Suprapubic skin (tissue), 4 donors: ENCODE measurements at places on chromosomes 4 and X.

DNA sequence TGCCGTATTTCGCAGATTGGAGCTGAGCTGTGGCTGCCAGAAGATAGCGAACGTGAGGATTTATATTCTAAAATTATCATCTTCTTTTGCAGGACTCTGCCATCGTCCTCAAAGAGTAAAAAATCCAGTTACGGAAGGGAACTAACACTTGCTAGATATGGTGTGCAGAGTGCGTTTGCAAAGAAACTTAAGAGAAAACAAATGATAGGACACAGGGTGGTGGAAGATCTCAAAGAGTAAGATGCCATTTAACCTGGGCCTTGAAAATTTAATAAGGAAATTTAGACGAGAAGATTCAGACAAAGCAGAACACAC, 566 bp downstream of the LARP7 start:
- H3K36me3 ChIP-seq: no peaks in the 10 kb centered on the region
- no peak for DNase-seq
- H3K27ac ChIP-seq: peak overlapping the region; percentile 94
- H3K4me1 ChIP-seq: peaks cover 21% of the 10 kb centered on the region

- H3K4me1 ChIP-seq: peaks cover 44% of the 10 kb centered on the region
- no peak overlapping the region for H3K4me3 ChIP-seq
- DNase-seq: no peak
- H3K27ac ChIP-seq: no peak overlapping the region
- peaks cover 14% of the 10 kb centered on the region for H3K36me3 ChIP-seq
Measured at GRCh38 chr4:723751-724530, 18.3 kb downstream of the PCGF3 start.

DNA sequence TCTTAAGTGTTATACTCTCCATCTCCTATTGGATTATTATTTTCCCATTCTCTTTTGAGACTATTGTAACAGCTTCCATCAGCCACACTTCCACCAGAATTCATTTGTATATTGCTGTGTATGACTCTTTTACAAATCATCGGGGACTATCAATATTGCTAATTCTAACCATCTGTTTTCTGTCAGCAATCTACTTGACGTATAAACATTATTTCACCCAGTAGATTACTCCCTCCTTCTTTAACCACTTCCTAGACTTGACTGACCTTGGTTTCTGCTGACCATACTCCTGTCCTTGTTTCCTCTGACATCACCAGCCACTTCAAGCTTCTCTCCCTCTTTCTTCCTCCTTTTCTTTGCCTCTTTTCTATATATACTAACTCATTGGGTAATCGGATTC, 402.9 kb downstream of the PCDH18 start:
- H3K4me3 ChIP-seq: no peak overlapping the region
- no peak for DNase-seq
- no peak overlapping the region for H3K27ac ChIP-seq
- H3K27me3 ChIP-seq: no peaks in the 10 kb centered on the region
- H3K4me1 ChIP-seq: no peaks in the 10 kb centered on the region

GRCh38 chr4:150773729-150774449, 191.9 kb downstream of the MAB21L2 start:
- H3K27ac ChIP-seq: no peak overlapping the region
- H3K27me3 ChIP-seq: no peaks in the 10 kb centered on the region
- no peaks in the 10 kb centered on the region for H3K4me1 ChIP-seq
- H3K36me3 ChIP-seq: no peaks in the 10 kb centered on the region
- no peak for DNase-seq

DNA sequence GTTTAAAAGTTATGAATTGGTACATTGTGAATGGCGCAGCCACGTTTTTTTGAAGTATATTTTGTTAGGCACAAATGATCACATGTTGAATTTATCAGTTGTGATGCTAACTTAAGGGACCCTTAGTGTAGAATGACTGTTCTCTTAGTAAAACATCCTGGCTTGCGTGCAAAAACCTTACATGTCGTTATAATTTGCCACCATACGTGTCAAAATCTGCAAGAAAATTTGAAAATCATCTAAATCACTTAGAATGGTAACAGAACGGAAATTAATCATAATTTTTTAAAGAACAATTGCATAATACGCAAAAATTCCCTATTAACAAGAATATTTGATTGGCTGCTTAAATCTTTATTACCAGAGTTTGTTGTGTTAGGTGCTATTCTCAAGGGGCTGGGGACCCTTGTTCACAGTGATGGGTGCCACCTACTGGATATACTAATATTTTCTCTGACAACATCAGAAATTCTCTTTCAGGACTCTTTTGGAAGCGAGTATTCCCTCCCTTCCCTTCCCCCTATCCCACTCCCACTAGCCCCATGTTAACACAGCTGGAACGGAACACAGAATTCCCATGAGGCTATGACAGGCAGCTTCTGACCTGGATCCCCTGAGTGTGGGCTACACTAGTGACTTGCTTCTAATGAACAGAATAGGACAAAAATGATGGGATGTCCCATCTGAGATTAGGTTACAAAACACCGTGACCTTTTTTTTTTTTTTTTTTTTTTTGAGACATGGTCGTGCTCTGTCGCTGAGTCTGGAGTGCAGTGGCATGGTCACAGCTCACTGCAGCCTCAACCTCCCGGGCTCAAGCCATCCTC, 71.8 kb downstream of the SUPT20HL2 start:
- no peak for DNase-seq
- H3K27me3 ChIP-seq: no peaks in the 10 kb centered on the region
- no peak overlapping the region for H3K27ac ChIP-seq
- no peak overlapping the region for H3K4me3 ChIP-seq

DNA sequence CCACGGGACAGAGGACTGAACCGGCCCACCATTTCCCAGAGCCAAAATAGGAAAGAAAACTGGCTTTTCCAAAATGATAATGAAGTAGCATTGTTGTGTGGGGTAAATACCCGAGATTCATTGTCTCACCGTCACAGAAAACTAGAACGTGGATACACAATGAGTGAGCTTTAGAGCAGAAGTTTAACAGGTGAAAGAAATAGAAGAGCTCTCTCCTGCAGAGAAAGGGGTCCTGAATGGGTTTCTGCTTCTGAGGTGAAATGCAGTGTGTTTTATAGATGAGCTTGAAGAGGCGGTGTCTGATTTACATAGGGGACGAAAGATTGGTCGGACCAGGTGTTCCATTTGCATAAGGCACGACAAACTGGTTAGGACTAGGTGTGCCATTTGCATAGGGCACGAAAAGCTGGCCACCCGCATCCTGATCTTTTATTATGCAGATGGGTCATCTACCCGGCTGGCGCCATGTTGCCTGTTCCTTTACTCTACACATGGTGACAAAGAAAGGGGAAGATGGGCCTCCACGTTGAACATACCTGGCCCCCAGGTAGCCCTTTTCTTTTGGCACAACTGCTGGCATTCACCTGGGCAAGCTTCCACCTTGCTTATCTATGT, 118.1 kb downstream of the ATXN3L start:
- DNase-seq: no peak
- no peak overlapping the region for H3K27ac ChIP-seq
- H3K36me3 ChIP-seq: no peaks in the 10 kb centered on the region

- peaks cover 8% of the 10 kb centered on the region for H3K27me3 ChIP-seq
- H3K4me1 ChIP-seq: peaks cover 13% of the 10 kb centered on the region
- H3K27ac ChIP-seq: no peak overlapping the region
- H3K36me3 ChIP-seq: no peaks in the 10 kb centered on the region
- H3K4me3 ChIP-seq: no peak overlapping the region
Measured at GRCh38 chr4:186719925-186720694, 3.5 kb downstream of the FAT1 start.

- no peaks in the 10 kb centered on the region for H3K27me3 ChIP-seq
- no peak for DNase-seq
- no peak overlapping the region for H3K27ac ChIP-seq
Measured at GRCh38 chr4:84977396-84977795, 10.9 kb upstream of the WDFY3 start.

DNA sequence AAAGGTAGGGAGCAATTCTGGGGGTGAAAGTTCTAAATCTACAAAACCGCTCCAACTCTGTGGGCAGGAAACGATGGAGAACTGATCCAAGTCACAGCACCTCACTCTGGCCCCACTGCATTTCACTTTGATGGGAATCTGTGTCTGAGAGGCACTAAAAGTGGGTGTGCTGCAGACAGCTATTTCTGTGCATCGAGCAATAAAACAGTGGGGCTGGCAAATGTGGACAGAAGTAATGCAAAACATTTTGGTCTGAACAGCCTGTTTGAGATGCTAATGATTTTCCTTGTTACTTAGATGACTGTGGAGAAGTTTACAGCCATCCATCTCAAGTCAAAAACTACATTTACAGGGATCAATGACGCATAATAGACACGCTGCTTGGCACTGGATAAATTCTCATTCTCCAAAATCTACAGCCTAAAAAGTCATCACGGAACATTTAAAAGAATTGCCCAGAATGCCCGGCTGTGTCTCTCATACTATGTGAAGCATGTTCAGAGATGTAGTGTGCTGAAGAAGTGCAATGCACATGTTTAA, 1671.6 kb upstream of the TENM3 start:
- H3K4me1 ChIP-seq: no peaks in the 10 kb centered on the region
- H3K4me3 ChIP-seq: no peak overlapping the region
- H3K27me3 ChIP-seq: no peaks in the 10 kb centered on the region
- no peak for DNase-seq

- no peaks in the 10 kb centered on the region for H3K4me1 ChIP-seq
- no peak overlapping the region for H3K4me3 ChIP-seq
- no peak overlapping the region for H3K27ac ChIP-seq
- H3K36me3 ChIP-seq: no peaks in the 10 kb centered on the region
Measured at GRCh38 chr4:175068266-175068665, 150.1 kb downstream of the ADAM29 start.

GRCh38 chrX:44536198-44536597, 6.5 kb downstream of the FUNDC1 start:
- no peak for DNase-seq
- peaks cover 11% of the 10 kb centered on the region for H3K4me1 ChIP-seq
- H3K36me3 ChIP-seq: peaks cover 3% of the 10 kb centered on the region
- no peak overlapping the region for H3K27ac ChIP-seq

DNA sequence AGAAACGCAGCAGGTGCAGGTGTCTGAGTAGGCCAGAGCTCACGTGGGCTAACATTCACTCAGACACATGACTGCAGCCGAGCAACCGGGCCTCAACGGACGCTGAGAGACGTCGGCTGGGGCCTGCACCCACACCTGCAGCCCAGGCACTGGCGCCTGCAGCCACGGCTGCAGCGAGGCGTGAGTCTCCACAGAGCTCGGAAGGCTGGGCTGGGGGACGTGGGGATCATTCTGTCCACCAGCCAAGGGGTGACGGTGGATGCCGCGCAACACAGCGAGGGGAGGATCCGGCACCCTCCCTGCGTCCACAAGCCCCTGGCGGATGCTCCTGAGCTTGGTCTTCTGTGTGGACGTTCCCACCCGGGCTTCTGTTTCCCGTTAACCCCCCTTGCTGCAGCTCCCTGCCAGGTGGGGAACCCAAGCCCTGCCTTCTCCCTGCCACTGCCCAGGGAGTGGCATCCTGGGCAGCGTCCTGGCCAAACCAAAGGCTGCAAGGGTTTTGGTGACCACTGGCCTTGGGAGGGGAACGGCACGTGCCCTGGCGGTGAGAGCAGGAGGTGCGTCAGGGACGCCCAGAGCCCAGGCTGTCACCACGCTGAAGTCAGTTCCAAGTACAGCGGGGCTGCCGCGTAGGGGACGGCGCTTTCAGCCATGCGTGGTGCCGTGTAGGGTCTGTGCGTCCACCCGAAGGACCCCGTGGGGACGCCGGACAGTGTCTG, 16.3 kb downstream of the PPP2R3B start:
- H3K4me1 ChIP-seq: peaks cover 29% of the 10 kb centered on the region
- no peak overlapping the region for H3K27ac ChIP-seq
- peaks cover 24% of the 10 kb centered on the region for H3K27me3 ChIP-seq
- no peak for DNase-seq
- H3K36me3 ChIP-seq: no peaks in the 10 kb centered on the region

- no peaks in the 10 kb centered on the region for H3K27me3 ChIP-seq
- H3K4me3 ChIP-seq: no peak overlapping the region
- H3K36me3 ChIP-seq: no peaks in the 10 kb centered on the region
- H3K27ac ChIP-seq: no peak overlapping the region
Measured at GRCh38 chr4:187903700-187904099, 91.9 kb upstream of the ZFP42 start.

GRCh38 chr4:124178449-124179021, 534.0 kb downstream of the ANKRD50 start:
- no peak overlapping the region for H3K4me3 ChIP-seq
- no peaks in the 10 kb centered on the region for H3K27me3 ChIP-seq
- H3K36me3 ChIP-seq: no peaks in the 10 kb centered on the region
- DNase-seq: no peak
- H3K4me1 ChIP-seq: peaks cover 11% of the 10 kb centered on the region

GRCh38 chr4:73841243-73841925, 4.9 kb downstream of the CXCL6 start:
- no peak overlapping the region for H3K4me3 ChIP-seq
- H3K27ac ChIP-seq: no peak overlapping the region
- peaks cover 35% of the 10 kb centered on the region for H3K27me3 ChIP-seq
- peaks cover 8% of the 10 kb centered on the region for H3K4me1 ChIP-seq
- DNase-seq: no peak

GRCh38 chr4:140343303-140343702, 30.1 kb upstream of the SCOC start:
- no peaks in the 10 kb centered on the region for H3K36me3 ChIP-seq
- no peak for DNase-seq
- no peaks in the 10 kb centered on the region for H3K27me3 ChIP-seq
- H3K4me3 ChIP-seq: no peak overlapping the region

- no peak overlapping the region for H3K4me3 ChIP-seq
- H3K36me3 ChIP-seq: no peaks in the 10 kb centered on the region
- no peak for DNase-seq
Measured at GRCh38 chr4:155079871-155080270, 128.6 kb upstream of the NPY2R start.

DNA sequence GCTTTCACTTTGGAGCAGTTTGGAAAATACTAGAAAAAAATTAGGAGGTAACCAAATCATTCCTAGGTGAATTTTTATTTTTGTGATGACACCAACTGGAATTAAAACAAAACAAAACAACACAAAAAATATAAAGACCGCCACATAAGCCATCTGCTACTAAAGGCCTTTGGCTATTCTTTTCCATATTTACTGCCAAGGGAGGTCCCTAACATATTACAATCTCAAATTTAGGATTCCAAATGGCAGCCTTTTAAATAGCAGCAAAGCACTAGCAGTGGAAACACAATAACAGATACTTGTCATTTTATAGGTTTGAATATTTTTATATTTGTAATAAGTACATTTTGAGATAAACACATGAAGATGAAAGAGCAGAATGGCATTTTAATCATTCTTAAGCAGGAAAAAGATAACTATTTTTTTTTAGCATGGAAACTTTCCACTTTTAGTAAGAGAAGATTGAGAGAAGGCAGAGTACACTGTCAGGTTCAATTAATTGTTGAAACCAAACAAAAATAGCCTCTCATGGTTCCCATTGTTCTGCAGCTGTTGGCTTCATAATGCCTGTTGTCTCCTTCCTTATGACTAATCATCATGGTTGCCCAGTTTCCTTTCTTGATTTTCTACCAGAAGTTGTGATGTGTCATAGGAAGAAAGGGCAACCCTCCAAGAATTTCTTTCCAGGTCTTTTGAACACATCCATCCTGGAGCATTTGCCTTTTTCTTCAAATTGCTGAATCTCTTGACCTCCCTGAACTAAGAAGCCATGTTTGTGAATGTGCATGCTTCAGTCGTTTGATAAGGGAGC, 219.0 kb upstream of the EMCN start:
- DNase-seq: no peak
- peaks cover 21% of the 10 kb centered on the region for H3K4me1 ChIP-seq
- no peak overlapping the region for H3K4me3 ChIP-seq
- peak overlapping the region; percentile 32 for H3K27ac ChIP-seq
- H3K36me3 ChIP-seq: no peaks in the 10 kb centered on the region
